Fibroblast of skin of scalp (primary cell): ENCODE measurements at places on chromosomes 16 and 17.
A peak's percentile ranks its signal among the peaks of the same experiment; 100 is the strongest.

- DNase-seq: no peak
Measured at GRCh38 chr17:82911822-82912221, 72.0 kb upstream of the ZNF750 start.

GRCh38 chr17:6392609-6393350, 42.1 kb downstream of the AIPL1 start:
- no peak for DNase-seq

DNA sequence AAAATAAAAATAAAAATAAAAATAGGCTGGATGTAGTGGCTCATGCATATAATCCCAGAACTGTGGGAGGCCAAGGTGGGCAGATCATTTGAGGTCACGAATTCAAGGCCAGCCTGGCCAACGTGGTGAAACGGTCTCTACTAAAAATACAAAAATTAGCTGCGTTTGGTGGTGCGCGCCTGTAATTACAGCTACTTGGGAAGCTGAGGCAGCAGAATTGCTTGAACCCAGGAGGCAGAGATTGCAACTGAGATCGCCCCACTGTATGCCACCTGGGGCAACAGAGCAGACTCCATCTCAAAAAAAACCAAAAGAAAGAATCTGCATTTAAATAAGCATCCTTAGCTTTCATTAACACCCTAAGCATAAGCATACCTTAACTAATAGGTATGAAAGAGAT, 33.8 kb downstream of the YWHAE start:
- DNase-seq: no peak

DNA sequence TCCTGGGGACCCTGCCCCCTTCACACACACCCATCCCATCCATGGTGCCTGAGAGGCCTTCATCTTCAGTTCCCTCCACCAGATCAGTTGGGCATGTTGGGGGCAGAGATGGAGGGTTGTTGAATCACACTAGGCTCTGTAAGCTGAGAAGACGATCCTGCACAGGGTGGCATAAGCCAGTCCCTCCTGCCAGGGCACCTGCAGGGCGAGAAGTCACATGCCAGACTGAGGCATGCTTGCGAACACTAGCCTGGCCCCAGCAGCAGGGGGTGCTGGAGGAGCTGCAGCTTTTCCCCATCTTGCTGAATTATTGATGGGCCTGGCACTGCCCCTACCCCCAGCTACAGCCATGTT, 6.1 kb upstream of the TBX2 start:
- no peak for DNase-seq

DNA sequence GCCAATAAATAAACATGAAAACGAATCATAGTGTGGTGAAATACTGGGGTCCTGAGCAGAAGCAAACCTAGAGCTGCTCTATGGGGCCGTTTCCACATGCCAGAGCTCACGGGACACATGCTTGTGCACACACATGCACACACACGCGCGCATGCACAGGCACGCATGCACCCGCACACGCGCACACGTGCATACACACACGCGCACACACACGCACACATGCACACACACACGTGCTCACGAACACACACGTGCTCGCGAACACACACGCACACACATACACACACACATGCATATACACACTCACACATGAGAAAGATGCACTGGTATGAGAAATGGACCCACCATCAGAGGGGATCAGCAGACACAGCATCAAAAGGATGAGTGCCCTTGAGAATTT, 52.2 kb upstream of the DNAJA2 start:
- no peak for DNase-seq

DNA sequence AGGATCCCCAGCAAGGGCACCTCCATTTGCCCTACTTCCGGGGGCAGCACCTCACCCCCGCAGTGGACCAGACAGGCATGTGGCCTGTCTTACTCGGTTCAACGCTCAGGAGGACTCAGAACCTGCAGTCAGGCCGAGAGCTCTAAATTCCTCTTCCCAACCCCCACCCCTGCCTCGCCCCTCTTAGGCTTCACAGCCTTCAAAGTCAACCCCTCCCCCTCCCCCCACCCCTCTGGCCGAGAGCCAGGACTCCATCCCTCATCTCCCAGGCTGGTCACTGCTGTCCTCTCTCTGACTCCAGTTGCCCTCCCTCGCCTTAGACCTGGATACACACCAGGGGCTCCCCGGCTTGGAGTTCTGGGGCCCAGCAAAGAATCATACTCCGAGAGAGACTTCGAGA, 8.1 kb upstream of the HS3ST6 start:
- DNase-seq: no peak

DNA sequence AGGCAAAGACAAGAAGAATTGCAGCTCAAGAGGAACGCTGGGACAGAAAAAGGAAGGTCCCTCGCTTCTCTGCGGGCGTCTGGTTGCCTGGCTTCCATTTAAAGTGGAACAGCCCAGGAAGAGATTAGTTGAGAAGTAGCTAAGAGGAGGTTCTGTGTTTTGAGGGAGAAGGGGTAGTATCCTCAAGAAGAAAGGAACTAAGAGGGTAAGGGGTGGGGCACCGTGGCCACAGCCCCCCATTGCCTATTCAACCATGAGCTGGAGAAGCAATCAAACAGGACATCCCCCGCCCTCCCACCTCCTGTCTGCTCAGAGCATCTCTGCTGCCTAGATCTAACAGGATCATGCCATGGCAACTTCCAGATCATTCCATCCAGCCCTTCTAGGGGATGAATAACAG, 18.1 kb upstream of the CALB2 start:
- DNase-seq: no peak

DNA sequence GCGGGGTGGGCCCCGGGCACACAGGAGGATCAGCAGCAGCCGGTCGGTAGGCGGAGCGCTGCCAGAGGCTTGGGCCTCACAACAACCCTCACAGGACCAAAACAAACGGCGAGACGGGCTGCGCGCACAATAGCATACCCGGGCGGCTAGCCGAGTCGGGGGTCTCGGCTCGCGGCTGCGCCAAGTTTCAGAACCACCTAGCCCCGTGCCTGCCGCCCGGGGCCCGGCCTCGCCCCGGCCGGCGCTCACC, 732 bp downstream of the ULK2 start:
- peak; percentile 61 for DNase-seq

- no peak for DNase-seq
Measured at GRCh38 chr16:66164581-66165247, 201.8 kb upstream of the CDH5 start.

DNA sequence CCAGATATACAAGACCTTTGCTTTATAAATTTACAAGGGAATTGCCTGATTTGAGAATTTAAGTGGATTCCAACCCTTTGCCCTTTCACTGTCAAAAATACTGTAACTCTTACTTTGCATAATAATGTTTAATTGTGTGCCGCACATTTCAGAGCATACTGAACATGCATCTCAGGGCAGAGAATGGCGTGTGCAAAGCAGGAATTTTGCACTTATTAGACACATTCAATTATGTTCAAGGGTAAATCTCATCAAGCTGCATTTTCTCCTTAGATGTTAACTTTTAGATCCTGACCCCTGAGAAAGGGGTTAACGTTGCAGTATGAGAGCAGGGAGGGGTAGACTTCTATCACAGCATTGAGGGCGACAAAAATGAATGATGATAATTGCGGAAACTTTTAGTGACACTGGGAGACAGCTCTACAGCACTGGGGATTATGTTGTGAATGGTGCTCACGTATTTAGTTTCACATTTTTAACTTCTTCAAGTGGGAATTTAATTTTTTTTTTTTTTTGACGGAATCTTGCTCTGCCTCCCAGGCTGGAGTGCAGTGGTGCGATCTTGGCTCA, 54.6 kb upstream of the CACNG4 start:
- DNase-seq: no peak

DNA sequence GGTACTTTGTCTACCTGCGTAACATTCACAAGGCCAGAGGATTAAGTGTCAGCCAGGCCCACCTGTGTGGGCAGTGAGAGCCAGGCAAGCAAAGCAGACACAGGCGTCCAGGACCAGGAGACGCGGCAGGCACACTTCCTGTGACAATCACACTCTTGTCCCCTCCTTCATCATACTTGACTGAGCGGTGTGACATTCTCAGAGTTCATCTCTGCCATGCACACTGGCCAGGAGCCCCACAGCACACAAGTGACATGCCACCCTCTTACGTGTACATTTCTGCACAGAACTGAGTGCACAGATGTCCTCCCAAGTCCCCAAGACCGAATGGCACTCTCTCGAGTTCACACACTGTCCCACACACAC, 8.7 kb downstream of the PPP1R9B start:
- DNase-seq: no peak

DNA sequence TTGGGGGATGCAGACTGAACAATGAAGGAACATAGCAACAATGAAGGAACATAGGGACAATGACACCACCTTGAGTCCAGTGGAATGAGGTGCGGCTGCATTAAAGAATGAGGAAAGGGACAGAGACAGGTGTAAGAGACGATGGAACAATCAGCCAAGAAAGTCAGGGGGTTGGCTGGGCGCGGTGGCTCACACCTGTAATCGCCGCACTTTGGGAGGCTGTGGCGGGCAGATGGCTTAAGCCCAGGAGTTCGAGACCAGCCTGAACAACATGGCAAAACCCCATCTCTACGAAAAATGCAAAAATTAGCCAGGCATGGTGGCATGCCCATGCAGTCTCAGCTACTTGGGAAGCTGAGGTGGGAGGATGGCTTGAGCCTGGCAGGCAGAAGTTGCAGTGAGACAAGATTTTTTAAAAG, 13.6 kb upstream of the CBFB start:
- no peak for DNase-seq

GRCh38 chr16:4358831-4359561, 7.9 kb upstream of the PAM16 start:
- DNase-seq: peak; percentile 46

- peak; percentile 37 for DNase-seq
Measured at GRCh38 chr16:17691899-17692176, 221.1 kb upstream of the XYLT1 start.

- peak; percentile 93 for DNase-seq
Measured at GRCh38 chr17:63349478-63350000, 96.6 kb downstream of the CYB561 start.

- no peak for DNase-seq
Measured at GRCh38 chr16:54366943-54367342, 80.4 kb upstream of the IRX3 start.

DNA sequence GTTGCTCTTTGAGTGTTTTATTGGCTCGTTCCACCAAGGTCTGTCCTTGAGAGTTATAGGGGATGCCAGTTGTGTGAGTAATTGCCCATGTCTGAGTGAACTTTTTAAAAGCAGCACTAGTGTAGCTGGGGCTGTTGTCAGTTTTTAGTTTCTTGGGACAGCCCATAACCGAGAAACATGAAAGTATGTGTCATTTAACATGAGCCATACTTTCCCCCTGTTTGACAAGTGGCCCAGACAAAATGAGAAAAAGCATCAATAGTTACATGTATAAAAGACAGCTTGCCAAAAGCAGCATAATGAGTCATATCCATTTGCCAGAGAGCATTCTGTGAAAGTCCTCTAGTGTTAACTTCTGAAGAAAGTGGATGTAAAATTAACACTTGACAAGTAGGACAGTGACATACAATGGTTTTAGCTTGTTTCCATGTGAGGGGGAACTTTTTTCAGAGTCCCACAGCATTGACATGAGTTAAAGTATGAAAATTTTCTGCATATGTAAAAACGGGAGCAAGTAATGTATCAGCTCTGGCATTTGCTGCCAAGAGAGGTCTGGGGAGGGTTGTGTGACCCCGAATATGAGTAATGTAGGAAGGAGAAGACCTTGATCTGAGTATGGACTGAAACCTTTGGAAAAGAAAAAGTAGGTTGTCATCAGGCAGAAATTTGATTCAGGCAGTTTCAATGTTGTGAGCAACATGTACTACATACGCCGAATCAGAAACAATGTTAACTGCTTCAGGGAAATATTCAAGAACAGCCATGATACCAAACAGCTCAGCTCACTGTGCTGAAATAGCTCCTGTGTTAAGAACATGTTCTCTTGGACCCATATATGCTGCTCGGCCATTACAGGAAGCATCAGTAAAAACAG, 56.8 kb upstream of the ARL4D start:
- peak; percentile 83 for DNase-seq

GRCh38 chr16:66002601-66003000, 363.9 kb upstream of the CDH5 start:
- no peak for DNase-seq

DNA sequence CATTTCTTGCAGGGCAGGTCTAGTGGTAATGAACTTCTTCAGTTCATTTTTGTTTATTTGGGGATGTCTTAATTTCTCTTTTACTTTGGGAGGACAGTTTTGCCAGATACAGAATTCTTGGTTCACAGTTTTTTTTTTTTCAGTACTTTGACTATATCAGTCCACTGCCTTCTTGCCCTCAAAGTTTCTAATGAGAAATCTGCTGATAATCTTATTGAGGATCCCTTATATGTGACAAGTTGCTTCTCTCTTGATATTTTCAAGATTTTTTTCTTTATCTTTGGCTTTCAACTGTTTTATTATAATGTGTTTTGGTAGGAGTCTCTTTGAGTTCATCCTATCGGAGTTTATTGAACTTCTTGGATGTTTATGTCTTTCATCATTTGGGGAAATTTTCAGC, 42.8 kb downstream of the CLEC19A start:
- DNase-seq: no peak

GRCh38 chr16:65122724-65123395, 997 bp upstream of the CDH11 start:
- peak; percentile 83 for DNase-seq

- no peak for DNase-seq
Measured at GRCh38 chr16:12150600-12150999, 174.1 kb downstream of the SNX29 start.

DNA sequence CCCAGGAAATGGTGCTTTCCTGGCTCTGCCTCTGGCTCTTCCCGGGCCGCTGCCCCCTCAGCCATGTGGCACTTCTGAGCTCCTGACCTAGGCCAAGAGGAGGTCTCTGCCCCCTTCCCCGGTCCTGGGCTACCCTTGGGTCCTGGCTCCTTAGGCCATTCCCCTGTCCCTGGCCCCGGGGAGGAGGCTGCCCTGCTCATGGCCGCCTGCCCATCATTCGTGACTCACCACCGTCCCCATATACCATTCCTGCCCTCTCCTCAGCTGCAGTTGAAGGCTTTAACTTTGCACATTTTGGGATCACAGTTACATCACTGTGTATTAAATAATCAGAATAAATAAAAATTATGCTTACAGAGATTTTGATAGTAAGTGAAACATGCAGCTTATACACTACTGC, 69.0 kb downstream of the GRIN2A start:
- DNase-seq: no peak

DNA sequence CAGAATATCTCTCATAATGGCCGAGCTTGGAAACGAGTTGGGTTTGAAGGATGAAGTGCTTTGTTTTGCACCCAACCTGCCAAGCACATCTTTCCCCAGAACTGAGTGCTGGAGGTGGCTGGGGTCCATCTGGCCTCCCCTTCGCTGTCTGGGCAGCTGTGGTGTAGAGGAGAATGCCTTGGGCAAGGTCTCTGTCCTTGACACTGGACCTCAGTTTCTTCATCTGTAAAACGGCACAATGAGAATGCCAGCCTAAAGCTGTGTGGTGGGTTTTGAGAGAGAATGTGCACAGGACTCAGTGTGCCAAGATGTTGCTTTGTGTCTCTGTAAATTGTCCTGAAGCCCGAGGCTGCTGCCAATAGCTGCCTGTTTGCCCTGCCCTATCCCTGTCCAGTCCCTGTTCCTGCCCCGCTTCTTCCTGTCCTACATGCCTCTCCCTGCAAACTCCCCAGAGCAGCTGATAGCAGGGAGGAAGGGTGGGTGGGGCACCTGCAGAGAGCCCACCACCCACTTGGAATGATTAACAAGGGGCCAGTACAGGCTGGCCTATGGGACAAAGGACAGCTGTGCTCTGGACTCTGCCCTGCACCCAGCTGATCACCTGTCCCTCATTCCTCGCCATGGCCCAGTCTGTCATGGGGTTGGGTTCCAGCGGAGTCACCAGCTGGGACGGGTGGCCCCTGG, 15.3 kb downstream of the LASP1 start:
- no peak for DNase-seq

- DNase-seq: no peak
Measured at GRCh38 chr17:68134046-68134637, 98.6 kb downstream of the KPNA2 start.
